Uterus (tissue), 4 donors: ENCODE measurements at places on chromosomes 12 and 14. TPM values are rescaled to one million over a fixed set of nuclear protein-coding genes. Genes with fewer than 3 reads are reported as not detected.

- no peak overlapping the region for H3K4me3 ChIP-seq
- DNase-seq = peak; percentile 72
- H3K4me1 ChIP-seq = no peaks in the 10 kb centered on the region
- no peaks in the 10 kb centered on the region for H3K36me3 ChIP-seq
These were observed 89.1 kb upstream of the STAC3 start for GRCh38 chr12:57340104-57340503.

The CNOT2 gene
- total RNA-seq = 97.7 TPM

DNA sequence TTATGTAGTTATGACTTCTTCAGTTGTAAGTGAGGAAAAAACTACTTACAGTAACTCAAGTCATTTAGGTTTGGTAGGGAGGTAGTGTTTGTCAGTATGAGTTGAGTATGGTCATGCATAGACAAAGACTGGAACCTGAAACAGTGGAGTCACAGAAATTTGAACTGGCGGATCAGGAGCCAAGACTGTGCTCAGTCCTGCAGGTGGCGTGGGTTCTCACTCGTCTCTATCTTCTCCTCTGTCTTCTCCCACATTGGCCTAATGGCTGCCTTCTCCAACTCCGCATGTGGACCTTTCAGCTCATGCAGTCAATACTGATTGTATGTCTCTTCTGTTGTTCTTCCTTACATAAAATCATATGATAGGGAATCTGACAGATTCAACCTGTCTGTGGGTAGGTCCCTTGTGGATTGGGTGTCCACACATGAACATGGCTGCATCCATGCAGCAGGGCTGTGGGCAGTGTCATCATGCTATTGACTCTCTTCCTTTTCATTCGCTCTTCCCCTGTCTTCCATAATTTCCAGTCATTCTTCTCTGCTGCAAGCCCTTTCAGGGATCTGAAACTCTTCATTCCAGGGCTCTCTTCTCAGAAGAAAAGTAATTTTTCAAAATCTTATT, 78.8 kb upstream of the NEDD1 start:
- no peak overlapping the region for H3K27ac ChIP-seq
- H3K36me3 ChIP-seq = no peaks in the 10 kb centered on the region
- no peak overlapping the region for H3K4me3 ChIP-seq
- no peaks in the 10 kb centered on the region for H3K4me1 ChIP-seq
- DNase-seq = no peak

The GALNT16 gene
- total RNA-seq = 12.6 TPM

DNA sequence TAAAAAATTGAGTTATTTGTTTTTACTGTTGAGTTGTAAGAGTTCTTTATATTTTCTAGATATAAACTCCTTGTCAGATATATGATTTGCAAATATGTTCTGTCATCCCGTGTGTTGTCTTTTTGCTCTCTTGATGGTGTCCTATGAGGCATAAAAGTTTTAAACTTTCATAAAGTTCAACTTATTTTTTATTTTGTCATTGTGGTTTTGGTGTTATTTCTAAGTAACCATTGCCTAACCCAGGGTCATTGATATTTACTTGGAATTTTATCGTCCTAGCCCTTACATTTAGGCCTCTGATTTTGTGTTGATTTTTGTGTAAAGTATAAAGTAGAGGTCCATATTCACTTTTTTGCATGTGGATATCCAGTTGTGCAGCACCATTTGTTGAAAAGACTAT, 63.1 kb downstream of the SRGAP1 start:
- H3K36me3 ChIP-seq = no peaks in the 10 kb centered on the region
- H3K27ac ChIP-seq = no peak overlapping the region
- no peak for DNase-seq
- no peaks in the 10 kb centered on the region for H3K27me3 ChIP-seq

- H3K4me1 ChIP-seq = no peaks in the 10 kb centered on the region
- no peaks in the 10 kb centered on the region for H3K27me3 ChIP-seq
These were observed 891 bp downstream of the PLEKHA5 start for GRCh38 chr12:19130224-19131024.

DNA sequence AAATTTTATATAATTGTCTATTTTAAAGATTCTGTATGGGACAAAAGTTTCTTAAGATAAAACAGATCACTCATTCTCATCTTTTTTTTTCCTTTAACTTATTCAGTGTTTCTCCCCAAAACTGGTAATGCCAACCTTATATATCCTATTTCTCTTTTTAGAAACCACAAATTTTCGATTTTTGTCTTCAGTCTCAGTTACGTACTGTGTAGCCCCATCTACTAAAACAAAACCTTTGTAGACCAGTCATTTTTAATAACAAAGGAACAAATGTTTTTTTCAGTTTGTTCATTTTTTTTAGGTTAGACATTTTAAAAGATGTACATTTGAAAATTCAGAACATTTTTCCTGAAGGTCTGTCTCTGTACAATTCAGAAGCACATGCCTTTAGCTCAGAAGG, 18.2 kb downstream of the PNMA1 start:
- no peaks in the 10 kb centered on the region for H3K4me1 ChIP-seq
- H3K4me3 ChIP-seq = no peak overlapping the region
- no peaks in the 10 kb centered on the region for H3K36me3 ChIP-seq
- H3K27ac ChIP-seq = no peak overlapping the region
- no peaks in the 10 kb centered on the region for H3K27me3 ChIP-seq

DNA sequence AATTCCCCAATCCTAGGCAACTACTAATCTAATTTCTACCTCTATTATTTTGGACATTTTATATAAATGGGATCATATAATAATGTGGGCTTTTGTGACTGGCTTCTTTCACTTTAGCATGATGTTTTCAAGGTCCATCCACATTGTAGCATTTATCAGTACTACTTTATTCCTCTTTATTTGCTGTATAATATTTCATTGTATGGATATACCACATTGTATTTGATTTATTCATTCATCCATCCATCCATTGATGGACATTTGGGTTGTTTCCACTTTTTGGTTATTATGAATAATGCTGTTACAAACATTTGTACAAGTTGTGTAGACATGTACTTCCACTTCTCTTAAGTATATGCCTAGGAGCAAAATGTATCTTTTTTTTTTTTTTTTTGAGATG, 17.3 kb downstream of the BTBD7 start:
- H3K27me3 ChIP-seq = no peaks in the 10 kb centered on the region
- DNase-seq = no peak
- H3K36me3 ChIP-seq = no peaks in the 10 kb centered on the region

GRCh38 chr14:82230748-82231147, 697.1 kb upstream of the SEL1L start:
- no peaks in the 10 kb centered on the region for H3K36me3 ChIP-seq
- H3K4me1 ChIP-seq = no peaks in the 10 kb centered on the region
- H3K4me3 ChIP-seq = no peak overlapping the region
- no peak for DNase-seq
- no peaks in the 10 kb centered on the region for H3K27me3 ChIP-seq
- H3K27ac ChIP-seq = no peak overlapping the region

- no peak overlapping the region for H3K27ac ChIP-seq
- no peaks in the 10 kb centered on the region for H3K27me3 ChIP-seq
- H3K4me1 ChIP-seq = no peaks in the 10 kb centered on the region
- H3K4me3 ChIP-seq = no peak overlapping the region
These were observed 55.3 kb upstream of the FGD4 start for GRCh38 chr12:32344047-32344446.

DNA sequence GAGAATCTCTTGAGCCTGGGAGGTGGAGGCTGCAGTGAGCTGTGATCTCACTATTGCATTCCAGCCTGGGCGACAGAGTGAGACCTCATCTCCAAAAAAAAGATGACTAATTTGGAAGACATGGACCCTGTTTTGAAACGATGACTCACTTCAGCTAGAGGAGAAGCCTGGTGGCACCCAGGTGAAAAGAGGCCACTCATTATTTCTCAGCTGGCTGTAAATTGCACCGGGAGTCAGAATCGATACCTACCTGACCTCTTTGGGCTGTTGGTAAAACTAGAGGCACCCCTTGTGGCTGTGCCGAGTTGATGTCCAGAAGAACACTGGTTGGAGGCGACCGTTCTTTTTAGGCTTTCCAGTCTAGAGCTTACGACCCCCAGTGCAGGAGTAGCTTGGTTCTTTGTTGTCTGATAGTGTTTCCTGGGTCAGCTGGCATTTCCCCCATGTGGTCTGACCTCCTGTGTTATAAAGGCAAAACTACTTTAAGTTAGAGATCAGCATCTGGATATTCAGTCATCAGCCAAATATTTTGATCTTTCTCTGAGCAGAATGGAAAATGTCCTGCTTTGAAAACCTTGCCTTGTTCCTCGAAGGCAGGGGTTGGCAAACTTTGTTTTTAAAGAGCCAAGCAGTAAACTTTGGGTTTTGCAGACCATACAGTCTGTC, 93.2 kb downstream of the CHST11 start:
- no peaks in the 10 kb centered on the region for H3K36me3 ChIP-seq
- no peak overlapping the region for H3K27ac ChIP-seq
- DNase-seq = no peak
- no peaks in the 10 kb centered on the region for H3K4me1 ChIP-seq
- no peak overlapping the region for H3K4me3 ChIP-seq

- H3K27me3 ChIP-seq = no peaks in the 10 kb centered on the region
- H3K4me1 ChIP-seq = no peaks in the 10 kb centered on the region
- H3K27ac ChIP-seq = no peak overlapping the region
- no peaks in the 10 kb centered on the region for H3K36me3 ChIP-seq
- H3K4me3 ChIP-seq = no peak overlapping the region
These were observed 56.2 kb downstream of the NTF3 start for GRCh38 chr12:5487948-5488625.

The SINHCAF gene
- 146 TPM for total RNA-seq

The MYL6 gene
- total RNA-seq = 1,103 TPM

- no peaks in the 10 kb centered on the region for H3K36me3 ChIP-seq
- no peak overlapping the region for H3K4me3 ChIP-seq
- no peak for DNase-seq
- no peaks in the 10 kb centered on the region for H3K4me1 ChIP-seq
These were observed 40.2 kb upstream of the EMP1 start for GRCh38 chr12:13156277-13156676.

- H3K27ac ChIP-seq = no peak overlapping the region
- no peaks in the 10 kb centered on the region for H3K4me1 ChIP-seq
- no peaks in the 10 kb centered on the region for H3K27me3 ChIP-seq
- no peaks in the 10 kb centered on the region for H3K36me3 ChIP-seq
- no peak for DNase-seq
- H3K4me3 ChIP-seq = no peak overlapping the region
These were observed 30.4 kb downstream of the CCDC92 start for GRCh38 chr12:123942238-123942653.

The RPL41 gene
- total RNA-seq = 4,789 TPM

The PLEKHG7 gene
- not detected for total RNA-seq

DNA sequence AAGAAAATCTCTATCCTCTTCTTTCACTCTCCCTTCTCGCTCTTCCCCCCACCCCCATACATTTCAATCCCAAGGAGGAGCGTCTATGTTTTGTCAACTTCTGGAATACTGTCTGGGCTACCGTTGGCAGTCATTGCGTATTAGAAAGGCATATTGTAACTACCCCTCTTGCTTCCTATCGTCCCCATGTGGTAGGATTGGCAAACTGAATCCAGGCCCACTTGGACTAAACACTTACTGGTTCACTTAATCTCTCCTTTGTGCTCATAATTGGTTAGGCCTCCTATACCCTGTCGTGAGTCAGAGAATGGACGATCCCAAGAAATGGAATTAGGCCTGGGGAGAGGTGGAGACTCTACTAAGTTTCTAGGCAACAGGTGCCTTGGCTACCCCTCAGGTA, 68.8 kb upstream of the SLC8A3 start:
- no peak for DNase-seq
- no peaks in the 10 kb centered on the region for H3K4me1 ChIP-seq
- H3K27me3 ChIP-seq = no peaks in the 10 kb centered on the region
- H3K36me3 ChIP-seq = no peaks in the 10 kb centered on the region

DNA sequence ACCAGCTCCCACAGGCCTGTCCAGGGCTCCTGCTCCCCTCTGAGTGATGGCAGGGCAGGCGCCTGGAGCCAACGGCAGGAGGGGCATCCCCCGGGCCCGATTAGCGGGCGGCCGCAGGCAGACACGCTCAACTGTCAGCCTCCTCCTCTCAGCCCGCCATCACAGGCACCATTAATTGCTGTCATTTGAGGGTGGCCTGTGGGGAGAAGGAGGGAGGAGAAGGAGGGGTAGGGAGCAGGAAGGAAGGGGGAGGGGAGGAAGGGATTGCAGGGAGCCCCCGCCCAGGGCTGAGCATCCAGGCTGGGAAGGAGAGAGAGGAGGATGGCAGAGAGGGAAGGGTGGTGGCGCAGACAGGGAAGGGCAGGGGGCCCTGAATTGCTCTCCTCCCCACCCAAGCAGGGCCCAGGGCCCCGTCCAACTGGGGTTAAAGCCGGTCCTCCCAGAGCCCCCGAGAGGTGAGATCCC, 36.1 kb downstream of the NCOR2 start:
- no peaks in the 10 kb centered on the region for H3K27me3 ChIP-seq
- no peaks in the 10 kb centered on the region for H3K4me1 ChIP-seq
- DNase-seq = no peak
- H3K27ac ChIP-seq = peak overlapping the region; percentile 57
- H3K36me3 ChIP-seq = no peaks in the 10 kb centered on the region

GRCh38 chr12:127629066-127629820, 637.7 kb upstream of the TMEM132C start:
- H3K27me3 ChIP-seq = no peaks in the 10 kb centered on the region
- no peak for DNase-seq
- H3K4me3 ChIP-seq = no peak overlapping the region
- H3K27ac ChIP-seq = no peak overlapping the region

GRCh38 chr14:51019089-51019488, 74.8 kb upstream of the PYGL start:
- no peak for DNase-seq
- no peaks in the 10 kb centered on the region for H3K4me1 ChIP-seq
- no peaks in the 10 kb centered on the region for H3K27me3 ChIP-seq
- H3K4me3 ChIP-seq = no peak overlapping the region

- H3K4me1 ChIP-seq = no peaks in the 10 kb centered on the region
- H3K4me3 ChIP-seq = no peak overlapping the region
- DNase-seq = no peak
- no peak overlapping the region for H3K27ac ChIP-seq
- no peaks in the 10 kb centered on the region for H3K36me3 ChIP-seq
These were observed 132.2 kb downstream of the PLEKHA5 start for GRCh38 chr12:19261773-19262172.

The YAF2 gene
- total RNA-seq = 69.7 TPM

DNA sequence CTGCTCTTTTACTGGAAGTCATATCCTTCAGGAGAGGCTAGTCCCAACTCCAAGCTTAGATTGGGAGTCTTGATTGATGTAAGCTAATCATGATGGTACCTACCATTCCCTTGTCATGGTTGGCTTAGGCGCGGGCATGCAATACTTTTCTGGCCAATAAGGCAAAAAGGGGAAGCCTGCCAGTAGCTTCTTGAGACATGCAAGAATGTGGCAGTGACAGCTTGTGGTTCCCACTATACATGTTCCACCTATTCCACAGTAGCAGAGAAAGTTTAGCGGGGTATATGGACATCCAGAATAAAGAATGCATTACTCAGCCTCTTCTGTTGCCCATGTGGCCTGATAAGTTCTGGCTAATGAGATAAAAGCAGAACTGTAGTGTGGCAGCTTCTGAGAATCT, 55.0 kb downstream of the AP5M1 start:
- H3K27me3 ChIP-seq = no peaks in the 10 kb centered on the region
- H3K27ac ChIP-seq = no peak overlapping the region
- no peaks in the 10 kb centered on the region for H3K36me3 ChIP-seq
- no peak overlapping the region for H3K4me3 ChIP-seq
- DNase-seq = no peak
- H3K4me1 ChIP-seq = no peaks in the 10 kb centered on the region

The OASL gene
- 0.82 TPM for total RNA-seq
